ENCODE measurements at places on chromosomes 4 and X.

DNA sequence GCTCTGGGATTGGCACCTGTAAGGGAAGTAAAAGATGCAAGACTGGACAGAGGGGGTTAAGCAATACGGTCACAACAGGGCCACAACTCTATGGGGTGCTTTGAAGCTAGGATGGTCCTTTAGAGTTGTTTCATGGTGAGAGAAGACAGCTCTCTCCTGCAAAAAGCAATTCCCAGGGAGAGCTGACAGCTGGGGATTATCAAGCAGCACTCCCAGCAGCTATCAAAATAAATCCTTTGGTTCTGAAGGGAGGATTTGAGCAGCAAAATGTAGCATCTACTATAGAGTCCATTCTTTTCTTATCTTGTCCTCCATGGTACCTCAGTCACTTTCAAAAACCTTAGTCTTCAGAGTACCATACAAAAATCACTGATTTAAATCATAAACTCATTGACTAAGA lies 35.1 kb upstream of the AP1AR start:
- no peak for DNase-seq

- DNase-seq = no peak
Observed at GRCh38 chr4:102541697-102542096, 40.5 kb downstream of the NFKB1 start.

GRCh38 chrX:143664302-143664701 lies 28.4 kb upstream of the SLITRK4 start:
- peak; percentile 54 for DNase-seq

GRCh38 chr4:53480909-53481308 lies 103.5 kb downstream of the FIP1L1 start:
- DNase-seq = no peak

GRCh38 chrX:123971982-123972381 lies 10.5 kb downstream of the STAG2 start:
- DNase-seq = no peak

DNA sequence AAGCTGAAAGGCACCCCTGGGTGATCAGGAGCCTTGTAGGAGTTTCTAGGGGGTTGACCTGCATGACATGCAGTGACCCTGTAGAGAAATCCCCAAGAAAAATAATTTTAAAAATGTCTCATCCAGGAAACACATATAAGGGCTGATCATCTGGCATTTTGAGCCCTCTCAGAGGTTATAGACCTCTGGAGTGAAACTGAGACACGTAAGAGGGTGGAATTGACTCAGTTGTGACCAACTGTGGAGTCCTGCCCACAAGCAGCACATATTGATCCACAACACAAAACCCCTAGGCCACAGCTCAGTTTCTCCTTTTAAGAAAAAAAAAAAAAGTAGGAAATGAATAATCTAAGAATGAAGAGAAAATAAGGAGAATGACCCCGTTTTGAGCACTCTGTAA lies 32.5 kb upstream of the MTMR8 start:
- DNase-seq = no peak

- no peak for DNase-seq
Observed at GRCh38 chr4:169089004-169089403, 78.9 kb upstream of the CBR4 start.

- peak; percentile 66 for DNase-seq
Observed at GRCh38 chr4:156677131-156677531, 294.5 kb downstream of the PDGFC start.

GRCh38 chrX:119337201-119337600 lies 61.9 kb upstream of the SLC25A43 start:
- DNase-seq = no peak

- no peak for DNase-seq
Observed at GRCh38 chr4:86640469-86640868, 46.4 kb downstream of the PTPN13 start.

- no peak for DNase-seq
Observed at GRCh38 chrX:110442635-110443034, 84.0 kb downstream of the RTL9 start.

DNA sequence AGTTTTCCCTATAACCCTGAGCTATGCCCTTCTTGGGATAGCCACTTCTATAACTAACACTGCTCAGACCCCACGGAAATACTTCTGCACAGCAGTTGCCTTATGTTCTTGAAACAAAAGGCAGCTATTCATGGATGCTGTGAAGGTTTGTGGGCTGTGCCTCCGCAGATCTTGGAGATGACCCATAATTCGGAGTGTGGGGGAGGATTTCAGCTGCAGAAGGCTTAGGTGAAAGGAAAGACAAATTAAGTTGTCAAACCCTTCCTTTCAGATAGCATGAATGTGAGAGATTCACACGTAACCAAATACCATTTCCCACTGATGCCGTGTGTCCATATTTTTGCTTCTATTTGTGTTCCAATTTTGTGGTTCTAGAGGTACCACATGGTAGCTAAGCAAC lies 38.1 kb upstream of the NYX start:
- DNase-seq = no peak

GRCh38 chr4:242121-242848 lies 63.0 kb downstream of the ZNF732 start:
- peak; percentile 59 for DNase-seq

GRCh38 chrX:150326541-150327247 lies 36.4 kb upstream of the MAMLD1 start:
- DNase-seq = no peak

DNA sequence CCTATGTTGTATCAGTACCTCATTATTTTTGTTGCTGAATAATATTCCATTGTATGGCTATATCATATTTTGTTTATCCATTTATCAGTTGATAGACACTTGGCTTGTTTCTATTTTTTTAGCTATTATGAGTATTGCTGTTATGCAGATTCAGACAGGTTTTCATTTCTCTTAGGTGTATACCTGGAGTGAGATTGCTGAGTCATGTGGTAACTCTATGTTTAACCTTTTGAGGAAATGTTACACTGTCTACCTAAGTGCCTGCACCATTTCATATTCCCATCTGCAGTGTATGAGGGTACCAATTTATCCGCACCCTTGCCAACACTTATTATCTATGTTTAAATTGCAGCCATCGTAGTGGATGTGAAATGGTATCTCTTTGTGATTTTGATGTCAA lies 43.0 kb upstream of the SH3RF1 start:
- DNase-seq = no peak

DNA sequence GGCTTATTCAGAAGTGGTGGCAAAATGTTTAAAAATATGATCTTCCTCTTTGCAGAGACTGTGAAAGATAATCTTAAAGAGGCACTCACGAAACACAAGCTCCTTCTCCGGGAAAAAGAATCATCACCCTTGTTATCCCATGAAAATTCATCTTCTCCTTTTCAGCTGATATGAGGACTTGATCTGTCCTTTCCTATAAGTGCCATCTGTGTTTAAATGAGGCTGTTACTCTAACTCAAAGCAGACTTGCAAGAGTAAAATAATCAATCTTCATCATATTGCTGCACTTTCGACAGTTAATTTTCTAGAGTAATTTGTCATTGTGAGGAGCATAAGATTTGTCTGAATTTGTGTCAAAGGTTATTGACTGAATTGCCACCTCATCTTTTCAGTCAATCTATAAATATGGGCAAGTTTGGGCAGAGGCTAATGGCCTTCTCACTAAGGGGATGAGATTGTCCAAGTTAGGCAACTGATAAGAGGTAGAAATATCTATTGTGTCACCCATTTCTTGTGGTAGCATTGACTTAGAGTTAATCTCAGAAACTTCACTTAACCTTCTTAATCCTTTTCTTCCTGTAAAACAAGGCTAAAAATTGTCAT lies 452.9 kb downstream of the GRXCR1 start:
- DNase-seq = no peak

- peak; percentile 11 for DNase-seq
Observed at GRCh38 chrX:40298572-40299479, 201.1 kb upstream of the BCOR start.

GRCh38 chr4:177052211-177052934 lies 257.3 kb upstream of the NEIL3 start:
- no peak for DNase-seq

- peak; percentile 14 for DNase-seq
Observed at GRCh38 chr4:67250131-67250896, 295.0 kb downstream of the CENPC start.

- no peak for DNase-seq
Observed at GRCh38 chr4:40251366-40251765, 54.5 kb downstream of the RHOH start.

DNA sequence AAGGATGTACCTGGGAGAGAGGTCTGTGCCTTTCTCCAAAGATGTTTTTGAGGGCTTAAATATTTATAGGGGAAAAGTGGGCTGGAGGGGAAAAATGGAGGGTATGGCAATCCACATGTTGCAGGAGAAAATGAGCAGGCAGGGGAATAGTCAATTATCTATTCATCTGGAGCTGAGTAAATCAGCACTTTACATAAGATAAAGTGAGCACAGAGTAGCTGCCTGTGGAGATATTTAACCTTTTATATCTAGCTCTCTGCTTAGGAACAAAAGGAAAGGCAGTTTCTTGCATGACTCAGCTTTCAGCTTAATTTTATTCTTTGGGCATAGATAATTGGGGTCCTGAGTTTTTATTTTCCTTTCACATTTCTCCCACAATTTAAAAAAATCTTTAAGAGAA lies 93.6 kb upstream of the NPY2R start:
- no peak for DNase-seq

- no peak for DNase-seq
Observed at GRCh38 chr4:178086320-178086719, 644.1 kb upstream of the AGA start.

DNA sequence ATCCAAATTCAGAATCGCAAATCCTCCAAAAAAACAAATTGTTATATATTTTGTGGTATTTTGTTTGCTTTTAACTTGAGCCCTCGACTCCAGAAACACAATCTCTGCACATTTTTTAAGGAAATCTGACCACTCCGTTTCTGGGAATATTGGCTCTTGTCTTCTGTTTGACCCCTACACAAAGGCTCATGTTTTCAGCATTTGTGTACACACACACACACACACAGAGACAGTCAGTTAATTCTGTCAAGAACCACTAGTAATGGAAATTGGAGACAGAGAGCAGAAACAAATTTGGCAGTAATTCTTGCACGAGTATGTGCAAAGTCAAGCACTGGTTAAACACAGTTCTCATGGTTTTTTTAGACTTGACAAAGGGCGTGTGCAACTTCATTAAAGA lies 115.4 kb downstream of the AFAP1 start:
- DNase-seq = peak; percentile 78

DNA sequence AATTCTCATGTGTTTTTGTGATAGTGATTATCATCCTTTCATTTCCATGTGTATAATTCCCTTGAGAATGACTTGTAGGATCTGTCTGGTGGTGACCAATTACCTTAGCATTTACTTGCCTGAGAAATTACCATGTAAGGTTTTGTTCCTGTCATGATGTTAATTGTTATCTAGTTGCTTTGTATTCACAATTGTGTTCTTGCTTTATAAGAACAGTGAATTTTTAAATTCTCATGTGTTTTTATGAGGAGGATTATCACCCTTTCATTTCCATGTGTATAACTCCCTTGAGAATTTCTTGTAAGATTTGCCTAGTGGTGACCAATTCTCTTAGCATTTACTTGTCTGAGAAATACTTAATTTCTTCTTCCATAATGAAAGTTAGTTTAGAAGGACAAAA lies 758.2 kb upstream of the NDST4 start:
- DNase-seq = no peak

- DNase-seq = peak; percentile 86
Observed at GRCh38 chr4:17324386-17324830, 187.5 kb downstream of the QDPR start.

- DNase-seq = no peak
Observed at GRCh38 chrX:17644001-17644400, 93.3 kb upstream of the SCML1 start.
